ENCODE measurements at places on chromosomes 4 and X.

DNA sequence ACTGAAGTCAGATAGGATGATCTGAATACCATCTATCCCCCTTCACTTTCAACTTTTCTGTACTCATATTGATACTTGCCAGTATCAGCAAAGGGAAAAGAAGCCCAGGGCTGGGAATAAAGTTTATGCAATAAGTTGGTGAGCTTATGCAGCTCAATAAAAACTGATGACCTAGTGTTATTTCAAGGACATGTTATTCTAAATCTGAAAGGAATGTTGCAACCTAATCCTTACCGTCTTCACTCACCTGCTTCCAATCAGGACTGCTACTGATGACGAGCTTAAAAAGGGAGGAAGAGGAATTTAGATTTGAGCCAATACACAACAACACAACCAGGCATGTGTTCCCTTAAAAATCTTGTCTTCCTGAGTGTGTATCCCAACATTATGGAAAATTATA is 419.9 kb downstream of the SPRY1 start:
- DNase-seq = no peak

GRCh38 chrX:150966742-150967141 is 16.4 kb upstream of the HMGB3 start:
- no peak for DNase-seq

GRCh38 chr4:68489338-68489737 is 42.1 kb downstream of the TMPRSS11E start:
- no peak for DNase-seq

GRCh38 chr4:130233377-130234047 is 1137.6 kb downstream of the C4orf33 start:
- no peak for DNase-seq

DNA sequence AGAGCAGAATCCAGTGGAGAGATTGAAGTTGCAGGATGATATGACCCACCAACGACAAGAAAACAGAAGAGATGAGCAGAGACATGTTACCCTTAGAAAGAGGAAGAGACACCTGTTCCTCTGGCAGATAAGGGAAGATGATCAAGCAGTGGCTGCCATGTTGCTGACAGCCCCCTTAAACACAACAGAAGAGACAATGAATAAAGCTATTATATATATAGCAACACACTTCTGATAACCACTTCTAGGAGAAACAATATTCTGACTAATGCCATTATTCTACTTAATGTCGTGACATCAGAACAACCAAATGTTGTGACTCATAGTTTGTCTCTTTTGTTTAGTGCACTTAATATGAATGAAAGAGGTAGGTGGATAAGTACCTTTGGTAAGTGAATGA is 44.9 kb downstream of the SH3RF1 start:
- no peak for DNase-seq

DNA sequence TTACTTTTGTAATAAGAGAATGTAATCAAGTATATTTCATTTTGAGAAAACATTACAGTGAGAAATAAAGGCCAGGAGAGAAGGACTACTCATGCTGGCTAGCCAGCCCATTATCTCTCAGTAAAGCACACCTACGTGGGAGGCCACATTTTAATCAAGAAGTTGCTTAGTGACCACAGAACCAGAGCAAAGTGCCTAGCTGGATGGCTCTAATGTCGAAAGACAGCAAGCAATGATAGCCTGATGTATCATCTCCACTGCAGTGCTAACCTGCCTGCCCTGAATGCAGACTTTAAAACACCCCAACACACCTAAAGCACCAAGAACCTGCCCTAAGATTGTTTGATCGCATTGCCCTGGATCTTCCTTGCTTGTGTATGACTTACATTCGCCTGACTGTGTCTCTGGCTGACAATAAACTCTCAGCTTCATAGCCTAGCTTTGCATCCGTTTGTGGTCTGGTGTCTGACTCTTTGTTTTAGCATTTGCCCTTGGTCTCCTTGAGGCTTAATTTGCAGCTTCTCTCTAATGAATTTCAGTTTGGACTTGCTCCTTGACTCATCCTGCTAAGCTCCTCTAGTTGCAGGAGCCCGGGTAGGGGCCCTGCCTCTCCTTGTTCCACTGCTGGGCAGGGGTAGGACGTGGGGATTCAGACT is 31.4 kb upstream of the SOWAHD start:
- no peak for DNase-seq

GRCh38 chr4:102858828-102859464 is 9.8 kb upstream of the CISD2 start:
- DNase-seq = no peak

DNA sequence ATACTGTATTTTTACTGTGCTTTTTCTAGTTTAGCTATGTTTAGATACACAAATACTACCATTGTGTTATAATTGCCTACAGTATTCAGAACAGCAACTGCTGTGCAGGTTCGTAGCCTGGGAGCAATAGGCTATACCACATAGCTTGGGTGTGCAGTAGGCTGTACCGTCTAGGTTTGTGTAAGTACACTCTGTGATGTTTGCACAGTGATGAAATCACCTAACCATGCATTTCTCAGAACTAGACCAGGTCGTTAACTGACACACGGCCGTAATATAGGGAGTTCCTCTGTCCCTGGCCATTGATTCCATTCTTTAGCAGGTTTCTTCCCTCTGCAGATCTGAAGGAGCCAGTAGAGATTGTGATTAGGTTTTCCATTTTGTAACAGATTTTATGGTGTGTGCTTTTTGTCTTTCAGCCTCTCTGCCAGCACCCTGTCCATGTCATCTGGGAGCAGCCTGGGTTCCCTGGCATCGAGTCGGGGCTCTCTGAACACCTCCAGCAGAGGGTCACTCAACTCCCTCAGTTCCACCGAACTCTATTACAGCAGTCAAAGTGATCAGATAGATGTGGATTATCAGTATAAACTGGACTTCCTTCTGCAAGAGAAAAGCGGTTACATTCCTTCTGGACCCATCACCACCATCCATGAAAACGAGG is 59.5 kb downstream of the CLDN22 start:
- no peak for DNase-seq

DNA sequence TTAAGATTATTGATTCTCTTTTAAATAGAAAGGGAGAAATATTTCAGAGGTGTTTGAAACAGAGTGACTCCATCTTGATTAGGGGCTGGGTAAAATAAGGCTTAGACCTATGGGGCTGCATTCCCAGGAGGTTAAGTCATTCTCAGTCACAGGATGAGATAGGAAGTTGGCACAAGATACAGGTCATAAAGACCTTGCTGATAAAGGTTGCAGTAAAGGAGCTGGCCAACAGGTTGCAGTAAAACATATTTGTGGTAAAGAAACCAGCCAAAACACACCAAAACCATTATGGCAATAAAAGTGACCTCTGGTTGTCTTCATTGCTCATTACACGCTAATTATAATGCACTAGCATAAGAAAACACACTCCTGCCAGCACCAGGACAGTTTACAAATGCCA is 165.0 kb downstream of the SPIN4 start:
- DNase-seq = no peak

- no peak for DNase-seq
Measured at GRCh38 chr4:106582103-106582502, 213.5 kb upstream of the GIMD1 start.

Data from activated gamma-delta T cell treated with Interleukin-2 at 50 U/mL for 16 hours (primary cell).